ENCODE measurements at places on chromosomes 2 and 18. TPM values are rescaled to one million over a fixed set of nuclear protein-coding genes. Genes with fewer than 3 reads are reported as not detected.

Gene TFPI
- 54.7 TPM for total RNA-seq

Gene CHRND
- total RNA-seq: not detected

Gene ANKAR
- 18.7 TPM for total RNA-seq

Gene CD207
- 1.3 TPM for total RNA-seq

Gene TMEFF2
- 4.8 TPM for total RNA-seq

Gene OBSL1
- 89.1 TPM for total RNA-seq

Gene PXDN
- 20.2 TPM for total RNA-seq

Gene FHOD3
- total RNA-seq: 25.7 TPM

Gene UPP2
- not detected for total RNA-seq

Gene GNLY
- 1.9 TPM for total RNA-seq

Gene DNAH6
- total RNA-seq: 2.2 TPM

Gene ARL6IP6
- total RNA-seq: 19.1 TPM

Gene C2orf66
- total RNA-seq: 1.0 TPM

Gene SLC8A1
- total RNA-seq: 116 TPM

Gene SNRNP27
- total RNA-seq: 34.8 TPM

Gene TPO
- total RNA-seq: 4.2 TPM

Gene OR6B2
- total RNA-seq: not detected

Gene TYW5
- 11.1 TPM for total RNA-seq

Gene ZNF521
- total RNA-seq: 11.6 TPM

Gene LRP1B
- total RNA-seq: 0.89 TPM

Gene TLK1
- total RNA-seq: 69.6 TPM

Gene MC2R
- 0.60 TPM for total RNA-seq

Gene HAAO
- total RNA-seq: 14.1 TPM

Gene CDK15
- total RNA-seq: 2.3 TPM

Gene SERPINB12
- not detected for total RNA-seq

Gene KLHL29
- 16.8 TPM for total RNA-seq

Gene MEP1B
- not detected for total RNA-seq

Gene MLPH
- total RNA-seq: 236 TPM

Gene SATB2
- total RNA-seq: 2.7 TPM

Gene DLGAP1
- 0.52 TPM for total RNA-seq

Gene HYCC2
- 34.2 TPM for total RNA-seq

Gene MAL
- total RNA-seq: 19.2 TPM

Gene CPO
- not detected for total RNA-seq

Gene DHRS9
- 1.1 TPM for total RNA-seq

Measured in ureter (tissue), 1 donor.